ENCODE measurements at places on chromosomes 7 and 10. TPM values are rescaled to one million over a fixed set of nuclear protein-coding genes. Genes with fewer than 3 reads are reported as not detected.

Gene REPIN1
- total RNA-seq = 58.2 TPM

Gene CRPPA
- 1.8 TPM for total RNA-seq

Gene ATP6V1F
- total RNA-seq = 145 TPM

Gene STK32C
- total RNA-seq = 14.9 TPM

Gene CALML5
- not detected for total RNA-seq

Gene NPY4R2
- not detected for total RNA-seq

Gene ARHGAP22
- total RNA-seq = not detected

Gene ZNF746
- total RNA-seq = 19.9 TPM

Gene OR2A12
- total RNA-seq = not detected

Gene ZPBP
- total RNA-seq = 0.22 TPM

Gene HOXA5
- total RNA-seq = not detected

Gene HTRA1
- total RNA-seq = not detected

Gene RNF32
- 0.83 TPM for total RNA-seq
